Esophagus muscularis mucosa (tissue), 4 donors: ENCODE measurements at places on chromosomes 5 and 9. TPM values are rescaled to one million over a fixed set of nuclear protein-coding genes. Genes with fewer than 3 reads are reported as not detected.

DNA sequence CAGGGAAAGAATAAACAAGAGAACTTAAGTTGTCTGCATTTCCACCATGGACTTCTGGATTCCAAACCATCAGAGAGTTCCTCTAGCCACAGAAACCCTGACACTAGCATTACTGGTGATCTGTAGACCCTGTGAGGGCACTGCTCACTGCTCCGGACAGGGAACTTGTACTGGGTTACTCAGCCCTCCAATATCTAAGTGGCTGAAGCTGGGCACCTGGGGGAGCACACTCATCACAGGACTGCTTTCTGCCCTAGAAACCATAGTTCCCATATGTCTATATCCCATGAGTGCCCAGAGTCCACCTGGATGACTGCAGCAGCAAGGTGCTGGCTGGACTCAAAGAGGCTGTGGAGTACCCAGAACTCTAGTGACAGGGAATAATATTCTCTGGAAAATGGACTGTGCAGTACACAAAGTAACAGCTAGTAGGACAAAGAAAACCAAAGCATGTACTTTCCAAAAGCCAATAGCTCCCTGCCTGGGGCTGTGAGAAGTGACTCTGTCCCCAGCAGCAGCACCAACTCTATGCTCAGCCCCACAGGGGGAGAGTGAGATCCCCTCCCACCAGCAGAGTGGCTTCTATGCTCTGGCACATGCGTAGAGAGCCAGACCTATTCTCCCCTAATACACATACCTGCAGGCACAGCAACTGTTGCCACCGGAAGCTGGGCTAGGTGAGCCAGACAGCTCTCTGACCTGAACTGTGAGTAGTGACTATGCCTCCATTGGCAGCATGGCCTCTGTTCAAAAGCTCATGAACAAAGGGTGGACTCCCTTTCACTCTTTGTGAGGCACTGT, 472.9 kb upstream of the FTMT start:
- no peak for DNase-seq

GRCh38 chr5:66362046-66362445, 217.9 kb downstream of the SREK1 start:
- DNase-seq, result no peak

DNA sequence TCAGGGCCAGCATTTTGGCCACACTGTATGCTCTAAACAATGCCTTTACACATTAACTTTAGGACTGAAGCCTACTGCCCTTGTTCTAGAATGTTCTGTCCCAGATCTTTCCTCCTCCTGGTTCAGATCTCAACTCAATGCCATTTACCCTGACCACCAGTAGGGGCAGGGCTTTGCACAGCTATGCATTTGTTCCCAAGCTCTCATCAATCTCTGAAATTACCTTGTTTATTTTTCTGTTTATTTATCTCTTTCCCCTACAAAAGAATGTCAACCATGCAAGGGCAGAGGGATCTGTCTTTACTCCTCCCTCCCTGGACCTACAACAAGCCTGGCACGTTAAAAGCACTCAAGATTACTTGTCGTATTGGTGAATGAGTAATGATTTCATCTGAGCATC, 612.9 kb downstream of the BNC2 start:
- no peak for DNase-seq

DNA sequence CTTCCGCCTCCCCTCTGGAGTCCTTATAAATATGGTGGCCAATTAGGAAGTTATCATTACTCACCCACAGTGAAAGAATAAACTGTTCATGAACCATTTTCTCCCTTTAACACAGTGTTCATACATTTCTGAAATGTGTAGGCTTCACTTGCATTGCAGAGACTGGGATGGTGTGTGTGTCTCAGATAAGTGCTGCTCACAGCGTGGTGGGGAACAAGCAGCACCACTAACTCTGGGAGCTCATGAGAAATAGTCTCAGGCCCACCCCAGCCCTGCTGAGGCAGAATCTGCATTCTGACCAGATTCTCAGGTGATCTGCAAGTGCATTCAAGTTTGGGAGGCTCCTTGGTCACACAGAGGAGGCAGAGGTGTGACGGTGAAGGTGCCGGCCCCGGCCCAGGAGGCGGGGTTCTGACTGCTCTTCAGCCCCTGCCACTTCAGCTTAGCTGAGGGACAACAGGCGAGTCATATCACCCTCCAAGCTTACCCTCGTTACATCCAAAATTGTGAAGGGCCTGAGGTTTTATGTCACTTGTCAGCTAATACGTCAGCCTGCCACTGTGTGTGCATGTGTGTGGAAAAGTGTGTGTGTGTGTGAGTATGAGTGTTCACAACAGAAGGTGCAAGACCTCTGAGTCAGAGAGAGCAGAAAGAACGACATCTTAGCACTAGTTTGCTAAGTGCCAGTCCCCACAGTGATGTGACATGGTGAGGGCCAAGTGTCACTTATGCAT, 34.7 kb downstream of the DAP start:
- DNase-seq, result no peak

- no peak for DNase-seq
Measured at GRCh38 chr5:176592573-176592972, 17.4 kb downstream of the GPRIN1 start.

- no peak for DNase-seq
Measured at GRCh38 chr5:115751176-115751575, 65.3 kb downstream of the CDO1 start.

DNA sequence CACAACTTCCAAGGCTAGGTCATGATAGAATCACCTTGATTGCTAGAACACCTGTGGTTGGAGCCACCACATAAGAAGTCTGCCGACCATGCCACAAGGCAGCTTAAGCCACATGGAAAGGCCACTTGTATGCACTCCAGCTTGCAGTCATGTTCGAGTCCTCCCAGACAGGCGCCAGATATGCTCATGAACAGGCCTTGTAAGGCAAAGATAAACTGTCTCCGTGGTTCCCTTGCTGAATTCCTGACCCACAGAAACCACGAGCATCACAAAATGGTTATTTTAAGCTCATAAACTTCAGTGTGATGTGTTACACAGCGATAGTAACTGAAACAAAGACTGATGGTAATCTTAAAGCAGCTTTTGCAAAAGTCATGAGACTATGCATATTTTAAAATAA, 188.4 kb upstream of the DAPK1 start:
- no peak for DNase-seq

DNA sequence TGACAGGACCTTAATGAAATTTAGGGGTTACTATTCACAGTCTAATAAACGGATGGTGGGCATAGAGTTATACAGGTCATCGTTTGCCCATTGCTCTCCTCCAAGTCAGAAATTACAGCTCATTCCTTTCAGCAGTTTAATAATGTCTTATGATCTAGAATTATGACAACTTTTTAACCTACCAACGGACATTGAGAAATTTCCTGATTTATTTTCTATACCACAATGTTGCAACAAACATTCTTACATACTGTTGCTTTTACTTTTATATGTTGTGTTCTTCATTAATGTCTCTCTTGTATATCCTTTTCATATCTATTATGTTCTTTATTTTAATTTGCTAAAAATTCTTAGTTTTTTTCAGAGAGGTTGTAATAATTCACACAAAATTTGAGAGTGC, 152.8 kb upstream of the PRLR start:
- DNase-seq, result no peak

GRCh38 chr5:77397686-77398292, 94.3 kb downstream of the WDR41 start:
- DNase-seq, result peak; percentile 60

The MAST4 gene
- 35.3 TPM for total RNA-seq

The FAM81B gene
- total RNA-seq, result not detected

The SLC34A3 gene
- total RNA-seq, result not detected

The ZSWIM6 gene
- total RNA-seq, result 16.4 TPM

The LRRC19 gene
- total RNA-seq, result not detected

The PLAC8L1 gene
- total RNA-seq, result not detected
